ENCODE measurements at places on chromosomes 16 and 17.

GRCh38 chr17:39601758-39602532, 5.8 kb downstream of the NEUROD2 start:
- no peak for DNase-seq

DNA sequence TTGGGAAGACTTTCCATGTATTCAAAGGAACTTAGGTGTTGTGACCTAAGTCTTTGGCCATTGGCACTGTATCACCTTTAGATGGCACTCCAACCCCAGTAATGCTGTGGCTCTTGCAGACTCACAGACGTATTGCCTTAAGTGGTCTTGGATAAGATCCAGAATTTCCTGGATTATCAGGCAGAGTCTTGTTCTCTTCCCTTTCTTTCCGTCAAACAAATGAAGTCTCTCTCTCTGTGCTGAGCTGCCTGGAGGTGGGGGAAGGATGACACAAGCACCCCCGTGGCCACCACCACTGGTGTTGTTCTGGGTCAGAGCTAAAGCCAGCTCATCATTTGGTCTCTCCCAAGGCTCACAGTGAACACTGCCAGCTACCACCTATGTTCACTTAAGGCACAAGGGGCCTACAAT, 789.9 kb upstream of the KIF2B start:
- no peak for DNase-seq

DNA sequence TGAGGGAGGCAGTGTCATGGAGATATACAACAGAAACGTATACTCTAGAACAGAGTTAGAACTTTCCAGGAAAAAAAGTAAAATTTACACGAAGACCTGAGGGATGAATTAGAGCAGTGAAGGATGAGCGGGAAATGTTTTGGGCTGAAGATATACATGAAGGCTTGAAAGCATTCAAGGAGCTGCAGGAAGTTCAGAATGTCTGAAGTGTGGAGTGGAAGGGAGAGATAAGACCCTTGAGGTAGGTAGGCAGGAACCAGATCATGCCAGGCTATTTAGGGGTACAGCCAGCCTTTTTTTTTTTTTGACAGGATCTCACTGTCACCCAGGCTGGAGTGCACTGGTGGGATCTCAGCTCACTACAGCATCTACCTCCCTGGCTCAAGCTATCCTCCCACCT, 3.2 kb upstream of the NLK start:
- DNase-seq: no peak

DNA sequence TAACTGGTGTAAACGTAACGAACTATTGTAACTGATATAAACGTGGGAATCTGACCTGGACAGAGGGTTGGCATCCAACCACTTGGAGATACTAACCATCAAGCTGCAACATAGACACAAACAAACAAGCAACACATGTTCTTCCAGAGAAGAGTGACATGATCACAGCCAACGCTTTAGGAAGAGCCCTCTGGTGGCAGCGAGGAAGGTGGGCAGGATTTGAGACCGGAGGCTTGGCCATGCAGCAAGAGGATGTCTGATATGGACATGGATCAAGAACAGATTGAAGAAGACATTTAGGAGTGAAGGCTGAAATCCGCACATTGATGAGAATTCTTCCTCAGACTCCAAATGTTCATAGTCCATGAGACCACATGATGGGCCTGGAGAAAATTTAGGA, 40.3 kb upstream of the TNRC6A start:
- no peak for DNase-seq

GRCh38 chr17:50472286-50472685, 3.6 kb upstream of the CHAD start:
- DNase-seq: no peak

- peak; percentile 88 for DNase-seq
Measured at GRCh38 chr17:79843816-79844800, 4.9 kb upstream of the CBX4 start.

DNA sequence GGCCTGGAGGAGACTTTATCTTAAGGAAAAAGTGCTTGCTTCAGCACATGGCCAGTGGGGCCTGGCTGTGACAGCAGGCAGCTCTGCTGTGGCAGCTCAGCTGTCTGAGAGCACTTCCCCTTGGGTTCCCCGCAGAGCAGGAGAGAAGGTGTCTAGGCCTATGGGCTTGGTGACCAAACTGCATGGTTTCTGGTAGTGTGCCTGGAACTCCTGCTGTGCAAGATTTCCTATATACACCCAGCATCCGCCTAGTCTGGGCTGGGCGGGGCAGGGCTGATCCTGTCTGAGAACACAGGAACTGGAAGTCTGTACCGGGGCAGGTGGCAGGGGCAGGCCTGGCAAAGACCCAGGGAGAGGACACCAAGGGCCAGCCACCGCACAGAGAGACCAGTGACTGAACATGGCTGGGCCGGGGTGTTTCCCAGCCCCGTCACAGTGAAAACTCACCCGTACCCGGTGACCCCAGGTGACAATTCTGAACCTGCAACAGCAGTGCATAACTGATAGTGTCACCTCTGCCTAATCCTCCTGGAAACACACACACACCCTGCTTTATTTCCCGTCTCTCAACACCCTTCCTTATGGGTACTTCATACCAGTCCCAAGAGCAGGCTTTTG, 39.3 kb downstream of the CHD9 start:
- DNase-seq: peak; percentile 89

GRCh38 chr17:2292100-2292499, 11.5 kb downstream of the SMG6 start:
- DNase-seq: no peak

- peak; percentile 92 for DNase-seq
Measured at GRCh38 chr17:732067-732901, at the start of gene TLCD3A. TLCD3A (plus strand) TSS chr17:732596; CDS start chr17:732648, 52 bp downstream.

DNA sequence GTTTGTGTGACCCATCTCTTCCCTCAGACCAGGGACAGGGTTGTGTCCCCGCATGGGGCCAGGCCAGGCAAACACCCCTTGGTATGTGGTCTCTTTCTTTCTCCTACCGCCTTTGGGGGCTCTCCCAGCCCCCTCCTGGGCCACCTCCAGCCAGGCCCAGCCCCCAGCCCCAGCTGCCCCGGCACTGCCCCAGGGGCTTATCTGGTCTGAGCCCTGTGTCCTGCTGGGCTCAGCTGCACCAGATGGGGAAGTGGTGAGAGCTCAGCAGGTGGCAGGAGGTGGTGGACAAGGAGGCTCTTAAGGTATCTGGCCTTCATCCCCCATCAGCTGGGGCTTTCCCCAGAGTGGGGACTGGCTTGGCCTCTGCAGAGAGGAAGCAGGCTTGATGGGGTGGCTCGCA, 8.7 kb downstream of the ADAM11 start:
- DNase-seq: no peak
